ENCODE measurements at places on chromosomes 2 and 18. TPM values are rescaled to one million over a fixed set of nuclear protein-coding genes. Genes with fewer than 3 reads are reported as not detected.

DNA sequence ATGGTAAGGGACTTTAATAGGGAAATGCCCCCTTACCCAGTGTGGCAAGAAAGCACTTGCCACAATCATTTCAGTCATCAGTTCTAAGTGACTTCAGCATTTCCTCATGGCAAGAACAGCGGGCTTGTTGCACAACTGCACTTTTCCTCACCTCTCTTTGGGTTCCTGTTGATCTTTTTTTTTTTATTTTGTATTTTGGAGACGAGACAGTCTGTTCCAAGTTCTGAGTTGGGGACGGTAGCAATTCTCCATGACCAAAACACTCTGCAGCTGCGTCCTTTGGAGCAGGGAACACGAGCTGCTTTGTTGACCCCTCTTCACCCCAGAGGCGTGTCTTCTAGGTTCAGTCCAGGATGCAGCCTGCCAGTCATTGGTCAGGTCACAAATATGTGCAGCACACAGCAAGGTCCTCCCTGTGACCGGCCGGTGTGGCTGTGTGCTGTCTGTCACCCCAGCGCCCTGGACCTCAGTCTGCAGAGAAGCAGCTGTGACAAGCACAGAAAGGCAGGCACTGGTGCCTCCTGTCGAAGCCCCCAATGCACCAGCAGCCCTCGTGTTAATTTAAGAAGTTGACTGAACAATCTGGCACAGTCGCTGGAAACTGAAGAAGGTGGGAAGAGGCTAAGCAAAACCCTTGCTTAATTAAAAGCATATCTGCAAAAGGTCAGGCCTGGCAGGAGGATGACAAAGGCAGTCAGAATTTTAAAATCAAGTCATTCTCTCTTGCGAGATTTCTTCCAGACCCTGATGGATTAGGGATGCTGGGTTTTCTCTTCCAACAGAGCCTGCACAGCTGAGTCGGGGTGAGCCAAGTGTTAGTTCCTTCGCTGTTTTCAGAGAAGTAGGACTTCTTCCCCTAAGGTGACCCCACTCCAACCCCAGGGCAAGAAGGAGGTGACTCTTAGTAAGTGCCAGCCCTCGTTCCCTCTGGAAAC is 96.7 kb upstream of the COPS8 start:
- no peak overlapping the region for H3K27ac ChIP-seq
- no peaks in the 10 kb centered on the region for H3K27me3 ChIP-seq
- no peak overlapping the region for H3K4me3 ChIP-seq
- H3K36me3 ChIP-seq = no peaks in the 10 kb centered on the region

DNA sequence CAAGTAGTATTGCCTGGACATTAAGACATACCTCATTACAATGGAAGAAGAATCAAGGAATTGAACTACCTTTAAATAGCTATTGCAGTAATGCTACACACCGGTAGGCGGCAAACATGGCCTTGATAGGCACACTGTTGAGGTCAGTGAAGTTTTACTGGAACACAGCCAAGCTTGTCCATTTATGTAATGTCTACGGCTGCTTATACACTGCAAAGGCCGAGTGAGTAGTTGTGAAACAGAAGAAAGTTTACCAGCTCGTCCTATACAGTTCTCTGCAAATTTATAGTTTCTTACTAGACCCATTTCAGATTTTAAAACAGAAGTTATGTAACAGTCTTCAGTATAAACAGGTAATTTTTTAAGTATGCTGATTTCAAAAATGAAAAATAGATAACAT is 38.8 kb downstream of the PPP4R1 start:
- H3K27ac ChIP-seq = no peak overlapping the region
- peaks cover 2% of the 10 kb centered on the region for H3K36me3 ChIP-seq
- peak; percentile 78 for DNase-seq
- H3K4me3 ChIP-seq = peak overlapping the region; percentile 10
- peaks cover 4% of the 10 kb centered on the region for H3K4me1 ChIP-seq
- no peaks in the 10 kb centered on the region for H3K27me3 ChIP-seq

DNA sequence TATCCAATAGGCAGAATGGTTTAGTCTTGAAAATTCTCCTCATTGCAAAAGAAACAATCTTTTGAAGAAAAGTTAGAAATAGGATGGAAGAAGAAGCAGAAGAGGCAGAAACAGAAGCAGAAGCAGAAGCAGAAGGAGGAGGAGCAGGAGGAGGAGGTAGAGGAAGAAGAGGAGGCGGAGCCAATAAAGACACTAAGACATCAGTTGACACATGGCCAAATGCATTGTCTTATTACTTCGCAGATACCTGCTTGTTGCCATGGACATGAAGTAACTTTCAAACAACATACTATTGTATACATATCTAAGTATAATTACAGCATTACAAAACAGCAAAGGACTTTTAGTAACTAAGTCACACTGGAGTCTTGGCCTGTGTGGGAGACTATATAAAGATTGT is 606.3 kb downstream of the METTL4 start:
- H3K36me3 ChIP-seq = no peaks in the 10 kb centered on the region
- no peaks in the 10 kb centered on the region for H3K4me1 ChIP-seq
- H3K27ac ChIP-seq = no peak overlapping the region
- H3K4me3 ChIP-seq = no peak overlapping the region
- no peaks in the 10 kb centered on the region for H3K27me3 ChIP-seq
- no peak for DNase-seq

GRCh38 chr18:25661831-25662230 is 309.9 kb upstream of the ZNF521 start:
- H3K36me3 ChIP-seq = no peaks in the 10 kb centered on the region
- H3K4me1 ChIP-seq = no peaks in the 10 kb centered on the region
- no peak overlapping the region for H3K4me3 ChIP-seq
- no peaks in the 10 kb centered on the region for H3K27me3 ChIP-seq
- DNase-seq = no peak

- no peaks in the 10 kb centered on the region for H3K27me3 ChIP-seq
- DNase-seq = no peak
- H3K36me3 ChIP-seq = no peaks in the 10 kb centered on the region
- H3K4me3 ChIP-seq = no peak overlapping the region
Measured at GRCh38 chr2:165371356-165371755, 98.1 kb upstream of the CSRNP3 start.

DNA sequence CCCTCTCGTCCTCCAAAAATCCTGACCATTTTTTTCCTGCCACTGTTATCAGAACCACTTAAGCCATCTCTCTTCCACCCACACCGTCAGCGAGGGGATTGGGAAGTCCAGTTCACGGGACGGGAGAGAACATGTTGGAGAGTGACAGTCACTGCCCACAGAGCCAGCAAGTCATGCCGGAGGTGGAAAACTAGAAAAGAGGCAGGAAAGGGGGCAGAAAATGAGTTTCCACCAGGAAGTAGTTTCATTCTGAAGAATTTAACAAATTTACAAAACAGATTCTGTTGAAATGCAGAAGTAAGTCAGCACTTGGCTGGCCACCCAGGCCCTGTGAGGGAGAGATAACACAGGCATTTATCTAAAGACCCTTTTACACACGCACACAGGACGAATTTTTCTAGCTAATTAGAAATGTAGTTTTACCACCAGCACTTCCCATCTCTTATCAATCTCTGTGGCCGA is 431.3 kb downstream of the TSN start:
- H3K27me3 ChIP-seq = no peaks in the 10 kb centered on the region
- no peaks in the 10 kb centered on the region for H3K36me3 ChIP-seq
- H3K27ac ChIP-seq = no peak overlapping the region
- H3K4me3 ChIP-seq = no peak overlapping the region
- DNase-seq = no peak

DNA sequence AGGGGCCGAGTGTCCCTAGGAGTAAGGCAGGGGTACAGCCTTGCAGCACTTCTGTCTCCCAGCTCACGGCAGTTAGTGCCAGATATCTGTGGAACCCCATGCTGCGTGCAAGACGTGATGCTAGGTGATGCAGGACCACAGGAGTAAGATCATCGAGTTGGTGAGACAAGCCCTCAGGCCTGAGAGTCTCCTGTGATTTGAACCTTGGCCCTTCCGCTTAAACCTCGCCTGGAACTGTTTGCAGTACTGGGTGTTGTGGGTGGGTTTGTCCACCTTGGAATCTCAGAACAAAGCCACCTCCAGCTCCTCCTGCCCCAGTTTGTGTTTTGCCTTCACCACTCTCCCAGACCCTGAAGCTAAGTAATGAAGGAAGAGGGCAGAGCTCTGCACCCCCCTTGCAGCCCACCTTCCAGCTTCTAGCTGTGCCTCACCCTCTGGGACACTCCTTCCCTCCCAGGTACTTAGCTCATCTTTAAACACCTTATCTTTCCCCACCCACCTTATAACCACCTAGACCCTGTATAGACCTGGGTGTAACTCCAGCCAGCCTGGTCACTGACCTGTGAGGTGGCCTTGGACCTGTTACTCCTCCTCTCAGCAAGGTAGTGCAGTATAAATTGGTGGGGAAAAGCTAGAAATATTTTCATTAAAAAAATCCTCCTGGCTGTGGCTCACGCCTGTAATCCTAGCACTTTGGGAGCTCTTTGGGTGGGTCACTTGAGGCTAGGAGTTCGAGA is 6.6 kb downstream of the CNNM4 start:
- H3K27me3 ChIP-seq = no peaks in the 10 kb centered on the region
- DNase-seq = no peak
- H3K36me3 ChIP-seq = no peaks in the 10 kb centered on the region
- no peak overlapping the region for H3K27ac ChIP-seq
- H3K4me1 ChIP-seq = peaks cover 38% of the 10 kb centered on the region

DNA sequence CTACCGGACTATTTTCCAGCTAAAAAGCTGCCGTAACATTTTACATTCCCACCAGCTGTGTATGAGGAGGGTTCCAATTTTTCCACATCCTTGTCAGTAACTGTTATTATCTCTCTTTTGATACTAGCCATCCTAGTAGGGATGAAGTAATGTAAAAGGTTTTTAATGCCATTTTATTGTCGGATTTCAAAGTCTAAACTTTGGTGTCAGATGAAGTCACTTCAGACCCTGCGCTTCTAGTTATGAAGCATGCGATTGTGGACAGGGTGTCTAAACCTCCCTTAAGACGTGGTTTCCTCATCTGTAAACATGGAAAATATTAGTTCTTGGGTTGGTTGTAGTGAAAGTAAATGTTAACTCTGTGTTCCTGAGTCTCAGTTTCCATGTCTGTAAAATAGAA is 4.7 kb downstream of the DGKD start:
- no peak for DNase-seq
- no peak overlapping the region for H3K4me3 ChIP-seq
- peaks cover 8% of the 10 kb centered on the region for H3K4me1 ChIP-seq
- no peak overlapping the region for H3K27ac ChIP-seq
- H3K27me3 ChIP-seq = no peaks in the 10 kb centered on the region
- H3K36me3 ChIP-seq = no peaks in the 10 kb centered on the region

- no peak for DNase-seq
- no peaks in the 10 kb centered on the region for H3K27me3 ChIP-seq
- H3K4me1 ChIP-seq = peaks cover 18% of the 10 kb centered on the region
- no peaks in the 10 kb centered on the region for H3K36me3 ChIP-seq
- H3K4me3 ChIP-seq = no peak overlapping the region
- H3K27ac ChIP-seq = peak overlapping the region; percentile 2
Measured at GRCh38 chr2:189379731-189380261, 61.5 kb upstream of the WDR75 start.

DNA sequence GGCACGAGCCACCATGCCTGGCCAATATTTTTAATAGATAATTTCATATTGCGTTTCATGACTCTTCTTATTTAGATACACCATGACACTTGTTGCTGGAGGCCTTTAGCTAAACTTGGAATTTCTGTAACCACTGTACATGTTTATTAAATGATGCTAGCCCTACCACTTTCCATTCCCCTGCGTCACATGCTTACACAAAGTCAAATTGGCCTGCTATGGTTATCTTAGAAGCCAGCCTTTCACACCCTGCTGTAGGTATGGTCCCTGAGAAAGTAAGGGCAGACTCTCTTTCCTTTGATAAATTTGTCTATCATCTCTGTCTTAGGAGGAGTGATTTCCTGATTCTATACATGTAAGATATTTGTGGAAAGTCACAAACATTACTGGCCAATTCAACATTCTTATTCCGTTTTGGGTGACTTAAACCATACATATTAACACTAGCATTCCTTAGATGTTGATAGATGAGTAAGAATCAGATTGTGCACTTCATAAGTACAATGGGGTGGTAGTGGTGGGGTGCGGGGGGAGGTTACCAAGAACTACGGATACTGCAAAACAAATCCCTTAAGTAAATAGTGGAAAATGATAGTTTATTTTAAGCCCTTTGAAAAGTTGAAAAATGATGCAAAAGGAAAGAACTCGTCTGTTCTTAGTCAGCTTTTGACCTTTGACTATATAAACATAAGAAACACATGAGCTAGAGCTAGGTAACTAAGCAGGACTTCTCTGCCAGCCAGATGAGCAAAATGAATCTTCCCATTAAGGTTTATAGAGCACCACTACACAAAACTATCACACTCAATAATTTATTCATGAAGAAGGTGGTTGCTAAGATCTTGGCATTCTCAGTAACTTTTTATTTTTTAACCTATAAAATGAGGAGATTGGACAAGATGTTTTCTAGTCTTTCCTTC is 7.9 kb upstream of the NDUFV2 start:
- no peaks in the 10 kb centered on the region for H3K27me3 ChIP-seq
- no peak overlapping the region for H3K4me3 ChIP-seq
- no peak overlapping the region for H3K27ac ChIP-seq
- H3K4me1 ChIP-seq = no peaks in the 10 kb centered on the region
- no peak for DNase-seq
- no peaks in the 10 kb centered on the region for H3K36me3 ChIP-seq

DNA sequence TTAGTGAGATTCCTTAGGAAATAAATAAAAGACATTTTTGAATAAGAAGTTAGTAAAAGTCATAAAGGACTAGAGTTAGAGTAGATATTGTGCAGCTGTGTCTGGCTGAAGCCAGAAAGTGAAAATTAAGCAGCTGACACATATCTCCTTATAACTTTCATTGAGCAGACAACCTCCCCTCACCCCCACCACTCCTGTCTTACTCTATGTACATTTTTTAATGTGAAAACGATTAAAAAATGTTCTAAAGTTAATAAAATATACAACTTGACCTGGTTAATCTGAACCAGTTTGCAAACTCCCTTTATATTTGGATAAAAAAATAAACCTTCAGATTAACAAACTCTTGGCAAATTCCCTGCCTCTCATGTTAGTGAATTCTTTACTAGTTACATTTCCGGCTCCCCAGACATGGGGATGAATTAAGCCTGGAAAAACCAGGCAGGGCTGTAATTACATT is 462.8 kb downstream of the MEIS1 start:
- H3K36me3 ChIP-seq = no peaks in the 10 kb centered on the region
- no peak for DNase-seq
- peaks cover 16% of the 10 kb centered on the region for H3K4me1 ChIP-seq
- no peaks in the 10 kb centered on the region for H3K27me3 ChIP-seq
- H3K27ac ChIP-seq = peak overlapping the region; percentile 36
- no peak overlapping the region for H3K4me3 ChIP-seq

DNA sequence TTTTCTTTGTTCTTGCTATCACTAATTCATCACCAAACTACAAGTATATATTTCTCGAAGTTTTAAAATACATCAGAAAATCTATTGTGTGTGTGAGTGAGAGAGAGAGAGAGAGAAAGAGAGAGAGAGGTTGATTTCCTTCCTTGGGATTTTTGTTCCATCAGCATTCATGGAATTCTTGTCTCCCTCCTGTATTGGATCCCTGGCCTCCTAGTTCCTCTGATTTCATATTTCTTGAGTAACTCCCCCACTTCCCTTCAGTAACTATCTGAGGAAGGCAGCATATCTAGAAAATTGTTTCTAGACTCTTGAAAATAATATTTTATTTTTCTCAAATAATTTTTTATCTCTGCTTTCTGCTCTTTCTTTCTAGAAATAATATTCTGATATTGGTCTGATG is 13.3 kb upstream of the ACTR2 start:
- no peak for DNase-seq
- H3K4me3 ChIP-seq = no peak overlapping the region
- no peak overlapping the region for H3K27ac ChIP-seq
- no peaks in the 10 kb centered on the region for H3K27me3 ChIP-seq
- no peaks in the 10 kb centered on the region for H3K4me1 ChIP-seq

Gene VWA3B
- not detected for total RNA-seq

Gene CRACDL
- 5.9 TPM for total RNA-seq

Gene ABCG5
- total RNA-seq = not detected

Gene CRYGD
- total RNA-seq = not detected

Gene DCDC2C
- total RNA-seq = 13.1 TPM

Gene ABCB11
- not detected for total RNA-seq

Gene PID1
- total RNA-seq = 66.2 TPM

Gene INHBB
- total RNA-seq = 19.4 TPM

Gene GAD1
- 0.41 TPM for total RNA-seq
